ENCODE measurements at places on chromosomes 5 and 9. TPM values are rescaled to one million over a fixed set of nuclear protein-coding genes. Genes with fewer than 3 reads are reported as not detected.

DNA sequence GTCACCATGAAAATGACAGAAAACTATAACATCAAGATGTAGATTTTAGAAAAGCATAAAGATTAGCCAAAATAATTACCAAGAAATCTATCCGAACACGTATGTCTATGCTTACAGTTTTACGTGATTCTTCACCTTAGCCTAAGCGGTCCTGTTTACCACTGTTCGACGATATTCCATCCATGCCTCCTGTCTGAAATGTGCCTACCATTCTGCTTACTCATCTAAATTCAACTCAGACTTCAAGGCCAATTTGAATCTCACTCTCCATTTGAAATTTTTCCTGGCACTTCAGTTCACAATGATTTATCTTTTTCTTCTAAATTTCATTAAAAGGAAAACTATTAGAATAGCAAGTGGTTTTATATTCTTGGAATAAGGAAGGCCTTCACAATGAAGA, 15.4 kb downstream of the ZDHHC21 start:
- DNase-seq = no peak

- no peak for DNase-seq
Observed at GRCh38 chr5:96503501-96504236, 70.6 kb upstream of the PCSK1 start.

DNA sequence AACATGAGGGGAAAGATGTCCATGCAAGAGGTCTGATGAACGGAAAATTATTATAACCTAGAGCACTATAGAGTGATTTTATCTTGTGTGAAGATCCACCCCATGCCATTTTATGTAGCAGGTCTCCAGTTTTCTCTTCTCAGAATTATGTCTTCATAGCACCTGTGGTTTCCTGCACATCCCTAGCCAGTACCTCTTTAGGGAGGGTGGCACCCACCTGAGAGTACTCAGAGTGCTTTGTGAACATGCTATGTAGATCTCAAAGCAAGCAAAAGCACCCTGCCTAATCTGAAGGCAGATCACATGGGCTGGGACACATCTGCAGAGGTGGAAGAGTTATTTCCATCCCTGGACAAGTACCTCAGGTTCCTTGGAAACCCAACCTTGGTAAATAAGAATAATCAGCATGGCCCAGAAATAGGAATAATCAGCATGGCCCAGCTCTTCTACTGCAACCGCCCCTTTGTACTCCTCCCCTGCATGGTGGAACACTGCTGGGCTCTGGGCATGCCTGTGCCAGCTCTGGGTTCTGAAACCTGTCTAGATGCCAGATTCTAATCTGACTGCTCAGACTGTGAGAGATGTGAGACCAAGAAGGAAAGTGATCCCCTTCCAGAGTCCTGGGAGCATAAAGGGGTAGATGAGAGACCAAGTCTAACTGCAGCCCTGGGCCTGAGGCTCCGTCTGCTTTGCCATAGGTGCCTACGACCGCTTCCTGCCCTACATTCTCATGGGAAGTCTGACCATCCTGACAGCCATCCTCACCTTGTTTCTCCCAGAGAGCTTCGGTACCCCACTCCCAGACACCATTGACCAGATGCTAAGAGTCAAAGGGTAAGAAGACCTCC, 23.7 kb downstream of the SLC22A5 start:
- no peak for DNase-seq

DNA sequence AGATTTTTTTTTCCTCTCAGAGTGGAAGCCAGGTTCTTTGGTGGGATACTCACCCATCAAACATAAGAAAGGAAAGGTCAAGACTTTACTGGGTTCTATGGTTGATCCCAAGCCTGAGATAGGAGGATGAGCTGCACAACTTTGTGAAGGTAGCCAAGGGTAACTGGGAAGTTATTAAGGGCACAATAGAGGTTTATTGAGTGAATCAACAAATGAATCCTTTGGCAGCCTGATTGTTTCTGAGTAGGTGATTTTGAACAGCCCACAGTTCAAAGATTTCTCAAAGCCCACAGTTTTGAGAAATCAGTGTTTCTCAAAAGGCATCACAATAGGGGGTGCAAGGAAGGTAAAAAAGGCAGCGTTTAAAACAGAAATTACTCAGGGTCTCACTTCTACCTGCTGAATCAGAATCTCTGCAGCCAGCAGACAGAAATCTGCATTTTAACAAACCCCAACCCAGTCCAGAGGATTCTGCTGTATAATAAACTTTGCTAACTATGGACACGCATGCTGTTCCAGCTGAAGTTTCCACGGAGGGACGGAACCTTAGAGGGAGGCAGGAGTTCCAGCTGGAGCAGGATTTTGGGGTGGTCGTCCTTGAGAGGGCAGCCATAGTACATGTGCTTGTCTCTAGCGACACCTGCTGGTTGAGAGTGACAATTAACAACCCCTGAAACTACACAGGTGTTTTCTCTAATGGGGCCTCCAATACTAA, 32.7 kb upstream of the FSD1L start:
- DNase-seq = peak; percentile 34

DNA sequence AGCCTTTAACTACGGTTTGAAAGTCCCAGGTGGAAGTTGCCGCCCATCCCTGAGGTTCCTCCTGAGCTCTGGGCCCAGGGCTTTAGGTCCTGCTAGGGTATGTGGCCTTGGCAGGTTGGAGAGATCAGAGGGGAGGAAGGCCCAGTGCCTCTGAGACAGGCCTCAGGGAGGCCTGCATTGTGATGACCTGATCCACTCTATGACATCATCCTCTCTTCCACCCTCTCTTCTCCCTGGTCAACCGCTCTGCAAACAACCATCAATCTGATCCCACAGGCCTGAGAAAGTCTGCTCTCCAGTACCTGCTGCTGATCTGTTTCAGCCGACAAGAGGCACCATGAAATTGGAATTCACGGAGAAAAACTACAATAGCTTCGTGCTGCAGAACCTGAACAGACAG, at the start of gene CCIN:
Gene CCIN (plus strand): TSS at position 223 of the 400 bp plus-strand sequence. CDS start 115 bp downstream, at position 338.
- no peak for DNase-seq

The DPH7 gene
- 20.6 TPM for total RNA-seq

The SPINK4 gene
- total RNA-seq = not detected

Measured in fibroblast of lung (primary cell).